Progenitor cell of endocrine pancreas (in vitro differentiated cells): ENCODE measurements at places on chromosomes 12 and 14.

DNA sequence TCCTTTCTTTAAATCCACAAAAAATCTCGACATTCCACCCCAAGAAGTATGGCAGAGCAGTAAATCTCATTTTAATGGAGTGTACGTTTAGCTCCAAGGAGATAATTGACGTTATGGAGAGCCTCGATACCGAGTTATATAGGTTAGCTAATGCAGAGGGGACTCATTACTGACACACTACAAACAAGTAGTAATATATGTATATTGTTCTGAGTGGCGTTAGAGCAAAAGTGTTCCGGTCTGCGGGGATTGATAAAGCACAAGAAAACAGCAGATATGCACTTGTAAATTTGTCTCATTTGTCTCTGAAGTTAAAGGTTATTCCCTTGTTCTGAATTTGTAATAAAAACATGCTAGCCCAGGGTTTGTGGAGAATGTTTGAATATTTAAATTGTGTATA lies 84.1 kb downstream of the BCL11B start:
- DNase-seq, result no peak

DNA sequence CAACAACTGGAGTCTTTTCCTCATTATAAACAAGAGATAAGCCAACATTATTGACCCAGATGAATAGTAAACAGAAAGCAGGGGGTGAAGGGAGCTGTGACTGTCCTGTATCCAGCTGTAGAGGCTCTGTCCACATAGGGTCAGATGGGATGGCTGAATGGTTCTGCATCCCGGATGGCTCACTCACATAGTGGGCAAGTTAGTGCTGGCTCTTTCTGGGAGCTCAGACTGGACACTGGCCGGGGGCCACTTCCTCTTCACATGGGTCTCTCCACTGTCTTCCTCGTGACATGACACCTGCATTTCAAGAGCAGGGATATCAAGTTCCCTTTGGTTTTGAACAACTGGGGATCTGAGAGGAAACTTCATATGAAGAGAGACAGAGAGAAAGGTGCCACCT lies 969.6 kb upstream of the TMEM132C start:
- DNase-seq, result no peak

DNA sequence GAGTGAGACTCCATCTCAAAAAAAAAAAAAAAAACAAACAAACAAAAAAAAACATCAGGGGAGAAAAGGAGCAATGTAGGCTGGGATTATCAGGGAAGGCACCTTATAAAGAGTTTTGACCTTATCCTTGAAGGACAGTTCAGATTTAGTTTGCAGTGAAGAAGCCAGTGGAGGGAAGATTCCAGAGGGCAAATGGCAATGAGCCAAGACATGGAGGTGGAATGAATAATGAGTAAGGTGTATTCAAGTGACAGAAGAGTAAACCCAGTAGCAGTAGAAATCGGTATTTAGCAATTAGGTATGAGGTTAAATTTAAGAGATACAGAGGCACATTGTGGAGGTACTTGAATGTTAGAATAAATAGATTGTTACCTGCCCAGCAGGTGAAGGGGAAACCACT lies 2.2 kb upstream of the DUSP16 start:
- DNase-seq, result no peak

DNA sequence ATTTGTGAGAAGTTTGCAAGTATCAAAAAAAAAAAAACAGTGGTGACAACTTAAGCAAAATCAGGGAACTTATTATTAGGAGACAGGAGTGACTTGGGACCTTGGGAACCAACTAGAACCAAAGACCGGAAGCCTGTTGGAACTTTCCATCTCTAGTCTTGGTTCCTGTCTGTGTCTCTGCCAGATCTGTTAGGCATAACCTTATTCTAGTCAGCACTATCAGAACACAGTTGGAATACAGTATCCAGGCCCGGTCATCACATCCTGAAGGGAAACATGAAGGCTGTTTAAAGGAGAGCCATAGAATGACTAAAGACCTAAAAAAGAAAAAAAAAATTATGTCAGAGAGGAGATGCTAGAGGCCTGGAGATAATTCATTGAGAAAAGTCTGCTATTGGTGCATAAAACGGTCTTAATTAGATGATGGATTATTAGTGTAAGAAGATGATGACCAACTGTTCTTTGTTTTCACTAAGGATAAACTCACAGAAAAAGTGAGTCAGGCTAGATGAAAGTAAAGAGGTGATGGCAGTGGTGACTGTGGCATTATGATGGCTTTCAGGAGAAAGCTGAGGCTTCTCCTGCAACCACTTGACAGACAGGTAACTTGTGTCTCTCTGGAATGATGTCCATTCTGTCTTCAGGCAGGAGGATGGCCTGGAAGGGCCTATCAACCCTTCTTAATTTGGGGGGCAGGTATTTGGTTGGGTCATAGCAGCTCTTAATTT lies 28.2 kb downstream of the DACT1 start:
- no peak for DNase-seq

- DNase-seq, result no peak
Observed at GRCh38 chr12:55780685-55781084, 36.8 kb downstream of the SARNP start.

DNA sequence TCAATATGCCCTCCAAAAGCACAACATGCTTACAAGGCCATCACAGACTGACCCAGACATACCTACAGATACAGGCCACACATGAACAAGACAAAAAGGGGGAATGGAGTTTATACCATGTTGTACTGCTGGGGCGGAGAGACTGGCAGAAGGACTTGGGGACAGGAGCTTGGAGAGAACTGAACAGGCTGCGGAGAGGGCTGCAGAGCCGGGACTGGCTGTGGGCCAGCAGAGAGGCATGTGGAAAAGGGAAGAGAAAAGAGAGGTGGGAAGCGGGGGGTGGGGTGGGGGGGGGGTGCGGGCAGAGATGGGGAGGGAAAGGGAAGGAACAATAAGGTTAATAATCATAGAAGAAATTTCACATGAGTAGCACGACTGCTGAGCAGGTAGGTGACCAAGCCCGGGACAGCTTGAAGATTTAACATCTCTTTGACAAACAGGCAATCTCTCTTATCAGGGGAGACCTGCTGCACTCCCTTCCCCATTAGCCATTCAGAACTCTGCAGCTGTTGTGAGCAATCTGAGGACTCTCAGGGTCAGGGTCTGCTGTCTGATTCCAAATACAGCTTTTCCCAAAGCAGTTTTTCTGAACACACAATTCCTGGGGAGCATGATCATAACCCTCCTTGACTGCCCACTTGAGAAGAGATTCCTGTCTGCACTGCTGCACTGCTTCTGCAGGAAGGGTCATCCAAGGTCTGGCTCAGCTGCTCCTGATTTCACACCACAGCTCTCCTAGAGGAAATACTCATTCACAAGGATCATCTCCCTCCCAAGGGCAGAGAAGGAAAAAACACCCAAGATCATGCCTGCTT lies 21.6 kb upstream of the STAC3 start:
- no peak for DNase-seq

- DNase-seq, result no peak
Observed at GRCh38 chr12:40820794-40821484, 128.7 kb downstream of the CNTN1 start.

GRCh38 chr12:114400361-114400811 lies 5.6 kb downstream of the TBX5 start:
- DNase-seq, result no peak

- DNase-seq, result no peak
Observed at GRCh38 chr14:73333031-73333430, 95.7 kb downstream of the PAPLN start.

DNA sequence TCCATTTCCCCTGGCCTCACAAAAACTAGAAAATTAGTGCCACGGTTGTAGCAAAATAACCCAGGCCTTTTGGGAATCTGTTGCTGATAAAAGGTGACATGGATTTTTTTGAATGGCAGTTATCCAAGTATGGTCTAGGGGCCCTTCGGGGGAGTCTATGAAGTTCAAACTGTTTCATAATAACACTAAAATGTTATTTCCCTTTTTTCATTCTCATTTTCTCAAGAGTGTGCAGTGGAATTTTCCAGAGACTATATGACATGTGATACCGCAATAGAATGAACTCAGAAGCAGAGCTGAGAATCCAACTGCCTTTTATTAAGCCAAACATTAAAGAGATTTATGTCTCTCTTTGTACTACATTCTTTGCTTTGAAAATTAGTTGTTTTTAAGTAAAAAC lies 26.9 kb downstream of the GSTZ1 start:
- DNase-seq, result no peak

GRCh38 chr14:60922050-60922449 lies 58.8 kb downstream of the TRMT5 start:
- no peak for DNase-seq

- DNase-seq, result no peak
Observed at GRCh38 chr12:26416550-26416949, 221.2 kb downstream of the SSPN start.

DNA sequence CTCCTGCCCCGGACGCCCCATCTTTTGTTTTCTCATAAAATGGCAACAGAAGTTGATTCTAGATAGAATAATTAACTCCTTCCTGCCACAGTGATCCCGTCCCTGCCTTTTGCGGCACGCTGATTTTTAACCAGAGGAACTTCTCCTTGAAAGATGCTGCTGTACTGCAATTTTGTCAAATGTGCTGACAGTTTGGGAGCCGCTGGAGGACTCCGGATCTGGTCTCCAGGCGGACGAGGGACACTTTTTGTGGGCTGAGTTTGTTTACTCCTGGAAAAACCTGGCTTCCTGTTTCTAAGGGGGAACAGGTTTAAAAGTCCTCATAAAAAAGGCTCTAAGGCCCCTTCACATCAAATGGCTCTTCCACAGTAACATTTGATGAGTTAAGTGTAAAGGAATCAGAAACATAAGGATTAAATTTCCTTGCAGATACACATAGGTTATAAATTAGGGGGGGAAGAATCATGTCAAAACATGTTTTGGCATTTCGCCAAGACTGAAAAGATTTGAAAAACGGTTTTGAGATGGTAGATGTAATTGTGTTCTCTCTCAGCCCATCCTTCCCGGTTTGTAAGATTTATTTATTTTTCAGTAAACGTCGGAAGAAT lies 15.5 kb downstream of the FZD10 start:
- DNase-seq, result no peak

DNA sequence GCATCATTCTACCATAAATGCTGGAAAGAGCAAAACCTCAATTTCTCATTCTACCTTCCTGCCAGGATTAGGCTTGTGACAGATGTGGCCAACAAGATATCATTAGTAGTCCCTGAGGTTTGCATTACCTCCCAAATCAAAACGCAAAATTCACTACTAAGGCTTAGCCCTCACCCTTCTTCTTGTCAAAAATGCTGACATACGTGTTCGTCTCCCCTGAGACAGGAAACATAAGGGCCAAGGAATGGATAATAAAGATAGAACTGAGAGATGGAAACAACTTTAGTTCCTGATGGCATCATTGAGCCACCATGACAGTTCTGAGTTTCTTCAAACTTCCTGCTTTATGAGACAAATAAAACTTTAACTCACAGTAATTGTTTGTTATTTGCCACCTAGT lies 642.1 kb downstream of the NOVA1 start:
- DNase-seq, result no peak

- no peak for DNase-seq
Observed at GRCh38 chr12:110658878-110659277, 30.0 kb downstream of the HVCN1 start.

DNA sequence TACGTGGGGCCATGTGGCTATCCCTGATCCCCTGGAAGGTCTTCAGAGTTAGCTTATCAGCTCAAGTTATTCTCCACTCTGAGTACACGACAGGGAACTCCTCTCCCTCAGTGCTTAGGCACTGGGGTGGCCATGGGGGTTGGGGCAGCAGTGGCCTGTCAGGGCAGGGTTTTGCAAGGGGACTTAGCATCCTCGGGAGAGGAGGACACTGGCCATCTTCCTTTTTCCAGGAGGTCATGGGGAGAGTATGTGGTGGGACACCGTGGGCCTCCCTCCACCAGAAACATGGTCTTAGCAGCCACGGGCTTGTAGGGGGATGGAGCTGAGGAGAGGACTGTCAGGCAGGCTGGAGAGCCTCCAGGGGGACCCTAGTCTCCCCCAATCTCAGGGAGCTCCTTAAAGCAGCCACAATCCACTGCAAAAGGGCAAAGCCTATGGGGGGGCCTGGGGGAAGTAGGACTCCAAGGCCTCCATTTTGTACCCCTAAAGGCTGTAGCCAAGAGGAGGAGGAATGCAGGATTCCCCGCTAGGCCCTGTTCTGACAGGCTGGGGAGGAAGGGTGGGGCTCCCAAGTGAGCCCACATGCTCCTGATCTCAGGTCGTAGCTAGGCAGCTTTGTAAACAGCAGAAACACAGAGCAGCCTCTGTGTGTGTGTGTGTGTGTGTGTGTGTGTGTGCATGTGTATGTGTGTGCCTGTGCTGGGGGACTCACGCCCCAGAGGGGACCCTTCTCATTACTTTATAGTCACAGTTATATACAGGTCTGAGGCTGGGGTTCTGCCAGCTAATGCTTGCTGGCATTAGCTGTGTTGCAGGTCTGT lies 36.6 kb downstream of the KRT80 start:
- DNase-seq, result no peak

DNA sequence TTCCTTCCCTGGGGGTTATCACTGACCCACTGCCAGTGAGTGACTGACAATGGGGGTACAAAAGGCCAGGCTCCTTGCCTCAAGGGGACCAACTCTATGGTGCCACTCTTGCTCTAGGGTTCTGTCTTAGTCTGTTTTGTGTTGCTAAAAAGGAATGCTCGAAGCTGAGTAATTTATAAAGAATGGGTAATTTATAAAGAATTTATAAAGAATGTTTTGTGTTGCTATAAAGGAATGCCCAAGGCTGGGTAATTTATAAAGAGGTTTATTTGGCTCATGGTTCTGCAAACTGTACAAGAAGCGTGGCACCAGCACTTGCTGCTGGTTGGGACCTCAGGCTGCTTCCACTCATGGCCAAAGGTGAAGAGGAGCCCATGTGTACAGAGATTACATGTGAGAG lies 15.8 kb upstream of the RASSF8 start:
- no peak for DNase-seq

DNA sequence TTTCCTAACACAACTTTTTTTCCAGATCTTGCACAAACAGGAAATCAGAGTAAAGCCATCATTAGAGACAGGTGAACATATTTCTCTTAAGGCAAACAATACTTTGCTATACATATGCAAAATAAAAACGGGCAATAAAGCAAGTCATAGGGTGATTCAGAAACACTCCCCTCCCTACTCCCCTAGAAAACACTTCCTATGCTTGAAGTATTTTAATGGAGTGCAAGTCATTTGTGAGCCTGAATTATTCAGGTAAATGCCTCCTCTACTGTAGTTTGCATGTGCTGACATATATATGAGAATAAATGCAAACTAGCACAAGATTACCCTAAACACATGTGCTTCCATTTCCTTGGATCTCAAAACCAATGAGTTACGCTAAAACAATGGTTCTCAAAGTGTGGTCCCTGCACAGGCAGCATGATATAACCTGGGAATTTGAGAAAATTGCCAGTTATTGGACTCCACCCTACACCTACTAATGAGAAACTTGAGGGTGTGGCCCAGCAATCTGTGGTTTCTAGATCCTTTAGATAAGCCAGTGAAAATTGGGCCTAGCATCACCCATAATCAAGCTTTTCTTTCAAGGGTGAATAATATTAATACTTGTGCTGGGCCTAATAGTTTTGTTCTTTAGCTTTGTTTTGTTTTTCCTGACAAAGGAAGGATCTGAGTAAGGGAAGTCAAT lies 159.7 kb upstream of the BMP4 start:
- no peak for DNase-seq

DNA sequence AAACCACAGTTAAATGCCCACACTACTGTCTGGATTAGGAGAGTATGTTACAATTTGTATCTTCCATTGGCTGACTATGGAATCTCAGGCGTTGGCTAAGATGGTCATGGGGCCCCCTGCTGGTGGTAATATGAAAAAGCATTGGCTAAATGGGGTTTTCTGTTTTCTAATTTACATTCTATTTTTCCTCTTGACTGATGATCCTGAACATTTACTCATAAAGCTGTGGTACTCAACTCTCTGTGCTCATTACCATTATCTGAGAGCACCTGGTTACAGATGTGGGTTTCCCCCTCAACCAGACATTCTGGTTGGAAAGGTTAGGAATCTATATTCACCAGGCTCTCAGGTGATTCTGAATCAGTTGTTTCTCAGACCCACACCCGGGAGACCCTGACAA lies 64.8 kb downstream of the WSCD2 start:
- no peak for DNase-seq
